ENCODE measurements at places on chromosomes 12 and 14.

GRCh38 chr12:113940357-113941207 is 25.5 kb downstream of the RBM19 start:
- DNase-seq: no peak

DNA sequence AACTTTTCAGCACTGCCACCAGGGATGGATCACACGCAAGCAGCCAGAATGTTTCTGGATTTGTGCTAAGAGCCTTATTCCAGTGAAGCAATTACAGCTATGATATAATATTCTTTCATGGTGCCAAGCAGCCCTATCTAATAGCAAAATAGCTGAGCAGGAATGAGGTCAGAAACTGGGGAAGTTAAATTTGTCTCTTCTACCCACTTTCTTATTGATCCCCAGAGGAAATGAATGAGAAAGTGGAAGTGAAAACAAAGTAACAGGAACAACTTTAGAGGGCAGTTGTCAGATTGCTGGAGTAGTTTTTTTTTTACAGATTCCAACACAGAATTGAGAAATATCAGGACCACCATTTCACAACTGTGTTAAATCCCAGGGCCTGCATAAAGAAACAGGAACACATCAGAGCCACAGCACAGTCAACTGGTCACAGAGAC is 44.8 kb downstream of the GCH1 start:
- no peak for DNase-seq

GRCh38 chr12:18261906-18262305 is 588 bp downstream of the PIK3C2G start:
- no peak for DNase-seq

DNA sequence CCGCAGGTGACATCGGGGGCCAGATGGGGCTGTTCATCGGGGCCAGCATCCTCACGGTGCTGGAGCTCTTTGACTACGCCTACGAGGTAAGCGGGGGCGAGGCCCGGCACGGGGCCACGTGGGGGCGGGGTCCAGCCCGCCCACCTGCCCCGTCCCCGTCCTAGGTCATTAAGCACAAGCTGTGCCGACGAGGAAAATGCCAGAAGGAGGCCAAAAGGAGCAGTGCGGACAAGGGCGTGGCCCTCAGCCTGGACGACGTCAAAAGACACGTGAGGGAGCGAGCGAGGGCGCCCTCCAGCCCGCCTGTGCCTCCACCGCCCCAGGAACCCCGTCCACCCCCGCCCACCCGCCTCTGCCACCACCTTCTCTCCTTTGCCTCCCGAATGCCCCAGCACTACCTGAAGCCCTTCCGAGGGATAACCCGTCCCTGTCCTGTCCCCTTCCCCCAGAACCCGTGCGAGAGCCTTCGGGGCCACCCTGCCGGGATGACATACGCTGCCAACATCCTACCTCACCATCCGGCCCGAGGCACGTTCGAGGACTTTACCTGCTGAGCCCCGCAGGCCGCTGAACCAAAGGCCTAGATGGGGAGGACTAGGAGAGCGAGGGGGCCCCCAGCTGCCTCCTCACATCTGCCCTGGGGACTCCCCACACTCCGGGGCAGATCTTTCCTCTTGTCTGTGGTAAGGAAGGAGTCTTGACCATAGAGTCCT is 3.9 kb upstream of the SMARCD1 start:
- DNase-seq: no peak

GRCh38 chr12:104734541-104735095 is 223.5 kb downstream of the SLC41A2 start:
- no peak for DNase-seq

- DNase-seq: no peak
Observed at GRCh38 chr12:25800101-25800500, 158.4 kb upstream of the RASSF8 start.

GRCh38 chr14:55968741-55969140 is 149.5 kb upstream of the PELI2 start:
- DNase-seq: no peak

GRCh38 chr12:21483531-21483930 is 17.9 kb downstream of the RECQL start:
- DNase-seq: no peak

GRCh38 chr12:42557586-42558172 is 31.9 kb downstream of the PRICKLE1 start:
- no peak for DNase-seq

- no peak for DNase-seq
Observed at GRCh38 chr14:97311411-97311810, 514.2 kb downstream of the VRK1 start.

DNA sequence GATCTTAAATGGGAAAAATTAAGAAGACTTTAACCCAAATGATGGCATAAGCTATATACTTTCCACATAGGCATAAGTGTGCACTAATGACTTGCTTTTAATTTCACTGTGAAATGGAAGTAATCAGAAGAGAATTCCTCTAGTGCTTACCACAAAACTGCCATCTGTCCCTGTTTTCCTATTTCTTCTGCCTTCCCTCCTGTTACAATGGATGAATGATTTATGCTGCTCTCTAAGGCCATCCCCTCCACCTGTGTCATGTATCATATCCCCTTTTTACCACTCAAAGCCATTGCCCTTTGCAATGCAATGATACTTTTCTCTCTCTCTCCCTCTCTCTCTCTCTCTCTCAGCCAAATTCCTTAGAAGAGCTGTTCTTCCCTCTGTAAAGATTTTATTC is 109.1 kb downstream of the C12orf50 start:
- DNase-seq: no peak

GRCh38 chr14:21768116-21768874 is 94.7 kb upstream of the OR4E1 start:
- peak; percentile 28 for DNase-seq

DNA sequence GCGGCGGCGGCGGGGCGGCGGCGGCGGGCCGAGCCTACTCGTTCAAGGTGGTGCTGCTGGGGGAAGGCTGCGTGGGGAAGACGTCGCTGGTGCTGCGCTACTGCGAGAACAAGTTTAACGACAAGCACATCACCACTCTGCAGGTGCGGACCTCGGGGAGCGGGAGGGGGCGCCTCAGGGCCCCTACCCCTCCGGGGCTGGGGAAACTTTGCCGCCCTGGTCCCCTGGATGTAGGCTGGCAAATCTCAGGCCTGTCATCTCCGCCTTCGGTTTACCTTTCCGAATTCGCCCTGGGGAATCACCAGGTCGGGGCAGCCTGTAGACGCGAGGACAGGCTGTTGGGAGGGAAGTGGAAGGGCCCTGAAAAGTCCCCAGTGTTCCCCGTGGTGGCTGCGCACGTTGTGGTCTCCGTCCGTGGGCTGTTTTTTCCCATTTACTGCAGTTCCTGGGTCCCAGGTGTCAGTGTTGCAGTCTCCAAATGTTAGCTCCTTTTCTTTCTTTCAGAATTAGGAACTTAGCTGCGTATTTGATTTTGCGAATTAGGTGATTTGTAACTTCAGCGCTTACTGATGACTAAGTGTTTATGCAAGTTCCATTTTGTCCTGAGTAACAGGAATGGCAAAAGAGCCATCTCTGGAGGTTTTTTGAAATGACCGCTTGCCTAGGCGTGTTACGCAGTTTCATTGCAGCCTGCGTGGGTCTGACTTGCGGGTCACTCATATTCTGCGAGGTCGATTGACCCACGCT is 656 bp downstream of the RAB21 start:
- peak; percentile 70 for DNase-seq

DNA sequence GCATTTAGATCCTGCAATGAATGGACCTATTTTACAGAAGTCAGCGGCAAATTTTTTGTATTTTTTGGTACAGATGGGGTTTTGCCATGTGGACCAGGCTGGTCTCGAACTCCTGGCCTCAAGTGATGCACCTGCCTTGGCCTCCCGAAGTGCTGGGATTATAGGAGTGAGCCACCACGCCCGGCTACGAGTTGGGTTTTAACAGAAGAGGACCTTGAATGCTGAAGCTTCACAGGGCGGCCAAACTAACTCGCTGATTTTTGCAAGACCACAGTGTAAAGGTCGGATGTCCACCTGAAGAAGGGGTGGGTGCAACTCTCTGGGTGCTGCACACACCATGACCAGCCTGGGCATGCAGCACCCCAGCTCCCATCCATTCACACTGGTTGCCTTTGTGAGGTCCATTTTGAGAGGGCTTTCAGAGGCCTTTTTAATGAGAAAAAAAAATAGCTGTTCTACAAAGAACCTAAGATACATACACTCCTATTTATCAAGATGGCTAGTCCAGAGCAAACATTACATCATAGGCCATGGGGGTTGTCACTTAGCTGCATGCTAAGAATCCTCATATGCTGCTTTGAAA is 21.6 kb upstream of the CDK2AP1 start:
- DNase-seq: no peak

DNA sequence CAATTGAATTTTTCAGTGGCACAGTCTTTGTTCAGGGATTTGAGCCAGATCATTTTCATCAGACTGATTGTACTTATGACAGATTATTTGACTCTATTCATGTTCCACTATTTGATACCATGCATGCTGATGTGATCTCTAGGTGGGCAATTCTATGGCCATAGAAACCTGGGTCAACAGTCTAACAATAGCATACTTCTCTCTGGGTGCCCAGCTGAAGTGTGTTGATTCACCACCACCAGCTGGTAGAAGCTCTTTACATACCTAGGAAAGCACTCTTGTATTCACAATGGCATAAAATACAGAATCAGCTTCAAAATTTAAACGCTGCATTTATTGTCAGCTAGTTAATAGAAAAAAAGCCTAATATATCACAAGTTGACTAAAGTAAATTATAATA is 90.2 kb upstream of the TMTC2 start:
- no peak for DNase-seq

- DNase-seq: no peak
Observed at GRCh38 chr12:63083046-63083445, 68.0 kb downstream of the AVPR1A start.

- DNase-seq: no peak
Observed at GRCh38 chr12:84043355-84043754, 869.2 kb downstream of the SLC6A15 start.

DNA sequence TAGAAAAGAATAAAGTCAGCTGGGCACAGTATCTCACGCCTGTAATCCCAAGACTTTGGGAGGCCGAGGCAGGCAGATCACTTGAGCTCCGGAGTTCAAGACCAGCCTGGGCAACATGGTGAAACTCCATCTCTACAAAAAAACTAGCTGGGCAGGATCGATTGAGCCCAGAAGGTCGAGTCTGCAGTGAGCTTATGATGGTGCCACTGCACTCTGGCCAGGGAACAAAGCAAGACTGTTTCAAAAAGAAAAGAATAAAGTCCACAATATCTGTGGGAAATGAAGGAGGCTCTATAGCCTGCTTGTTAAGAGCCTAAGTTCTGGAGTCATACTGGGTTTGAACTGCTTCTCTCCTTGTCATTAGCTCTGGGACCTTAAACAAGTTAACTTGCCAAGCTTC is 7.9 kb downstream of the MAPK1IP1L start:
- no peak for DNase-seq

- DNase-seq: no peak
Observed at GRCh38 chr12:32032205-32032810, 73.1 kb downstream of the RESF1 start.

DNA sequence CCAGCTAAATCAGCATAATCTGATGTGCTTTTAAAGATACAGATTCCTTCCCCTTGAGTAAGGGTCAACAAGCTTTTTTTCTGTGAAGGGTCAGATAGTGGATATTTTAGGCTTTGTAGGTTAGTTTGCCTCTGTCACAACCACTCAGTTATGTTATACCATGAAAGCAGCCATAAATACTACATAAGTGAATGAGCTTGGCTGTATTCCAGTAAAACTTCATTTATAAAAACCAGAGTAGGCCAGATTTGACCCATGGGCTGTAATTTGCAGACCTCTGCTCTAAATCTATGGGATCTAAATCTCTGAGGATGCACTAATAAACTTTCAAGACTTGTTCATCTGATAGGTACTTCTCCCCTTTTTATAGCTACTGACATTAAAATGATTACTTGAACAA is 47.7 kb downstream of the LEMD3 start:
- no peak for DNase-seq

- no peak for DNase-seq
Observed at GRCh38 chr12:105933671-105934665, 204.8 kb downstream of the NUAK1 start.

GRCh38 chr14:23559010-23559925 is 3.2 kb downstream of the THTPA start:
- DNase-seq: peak; percentile 54

DNA sequence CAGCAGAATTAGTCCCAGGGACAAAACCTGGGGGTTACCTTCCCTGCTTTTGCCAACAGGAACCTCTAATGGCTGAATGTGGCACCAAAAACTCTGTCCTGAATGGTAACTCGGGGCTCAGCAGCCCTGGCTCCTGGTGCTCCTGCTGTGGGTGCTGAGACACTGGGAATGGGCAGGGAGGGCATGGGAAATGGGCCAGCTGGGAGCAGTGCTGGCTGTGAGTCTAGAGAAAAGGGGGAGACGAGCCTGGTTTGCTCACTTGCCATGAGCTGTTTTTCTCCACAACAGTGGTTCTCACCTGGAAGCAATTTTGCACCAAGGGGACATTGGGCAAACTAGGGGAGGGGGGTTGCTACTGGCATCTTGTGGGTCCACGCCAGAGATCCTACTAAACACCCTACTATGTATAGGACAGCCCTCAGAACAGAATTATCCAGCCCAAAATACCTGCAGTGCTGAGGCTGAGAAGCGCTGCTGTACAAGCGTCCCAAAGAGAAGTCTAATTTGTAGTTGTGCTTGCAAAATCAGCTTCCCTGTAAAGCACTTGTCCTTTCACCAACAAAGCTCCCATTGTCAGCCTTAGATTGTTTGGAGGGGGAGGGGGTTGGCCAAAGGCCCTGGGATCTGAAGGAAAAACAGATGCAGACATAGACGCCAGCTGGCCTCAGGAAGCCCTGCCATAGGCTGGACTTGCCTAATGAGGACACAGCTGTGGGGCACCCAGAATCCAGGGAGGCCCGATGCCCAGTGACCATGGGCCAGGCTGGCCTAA is 3.6 kb downstream of the LRRC74A start:
- DNase-seq: no peak

- DNase-seq: no peak
Observed at GRCh38 chr14:22097586-22098292, 424.1 kb upstream of the OR4E1 start.

DNA sequence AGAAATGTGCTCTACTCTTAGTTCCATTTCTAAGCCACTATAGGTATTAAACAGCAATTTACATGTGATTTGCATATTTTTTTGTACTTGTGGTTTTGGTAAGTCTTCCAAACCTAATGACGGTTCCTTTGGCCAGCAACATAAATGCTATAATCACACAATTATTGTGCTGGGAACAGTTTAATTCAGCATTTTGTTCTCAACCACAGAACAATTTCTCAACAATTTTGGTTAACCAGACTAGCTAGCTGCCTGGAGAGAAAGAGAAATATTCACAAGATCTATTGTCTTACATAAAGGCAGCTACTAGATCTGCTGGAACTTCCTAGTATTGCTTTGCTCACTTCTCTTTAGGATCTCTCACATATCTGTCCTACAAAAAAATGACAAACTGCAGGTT is 265.3 kb downstream of the SOX5 start:
- DNase-seq: no peak

GRCh38 chr12:79624378-79624777 is 66.4 kb downstream of the PAWR start:
- DNase-seq: no peak

GRCh38 chr12:64273527-64274403 is 51.7 kb upstream of the KICS2 start:
- peak; percentile 4 for DNase-seq
